HEK293T (cell line): ENCODE measurements at places on chromosomes 2 and 18.
A peak's percentile ranks its signal among the peaks of the same experiment; 100 is the strongest.

GRCh38 chr2:231781798-231782726, 980 bp upstream of the PDE6D start:
- no peak for DNase-seq

DNA sequence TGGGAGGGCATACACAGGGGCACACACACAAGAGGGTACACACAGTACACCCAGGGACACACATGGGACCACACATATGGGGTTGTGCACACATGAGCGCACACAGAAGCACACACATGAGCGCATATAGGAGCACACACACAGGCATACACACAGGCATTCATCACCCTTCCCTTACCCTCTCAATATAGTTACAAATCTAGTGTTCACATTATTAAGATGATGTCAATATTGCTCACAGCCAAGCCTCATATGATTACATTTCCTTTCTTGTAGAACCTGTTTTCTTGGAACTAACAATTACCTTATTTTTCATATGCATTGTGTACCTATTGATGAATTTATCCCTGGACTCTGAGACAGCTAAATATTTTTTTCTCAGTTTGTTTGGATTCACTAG, 156.7 kb downstream of the FHOD3 start:
- no peak for DNase-seq

- no peak for DNase-seq
Measured at GRCh38 chr18:76363436-76364120, 131.5 kb downstream of the ZNF516 start.

DNA sequence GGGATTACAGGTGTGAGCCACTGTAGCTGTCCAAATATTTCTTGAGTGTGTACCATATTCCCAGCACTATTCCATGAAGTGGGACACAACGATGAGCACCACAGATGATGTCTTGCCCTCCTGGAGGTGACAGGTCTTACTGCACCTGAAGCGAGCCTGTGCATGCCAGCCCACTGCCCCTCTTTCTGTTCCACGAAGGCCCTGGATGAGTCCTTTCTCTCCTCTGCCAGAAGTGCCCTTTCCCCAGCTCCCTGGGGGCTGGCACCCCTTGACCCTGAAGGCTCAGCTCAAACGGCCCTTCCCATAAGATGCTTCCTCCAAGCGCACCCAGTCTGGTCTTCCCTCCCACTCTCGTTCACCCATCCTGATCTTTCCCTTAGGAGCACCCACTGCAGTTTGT, 5.5 kb downstream of the ATP6V1B1 start:
- DNase-seq, result no peak

DNA sequence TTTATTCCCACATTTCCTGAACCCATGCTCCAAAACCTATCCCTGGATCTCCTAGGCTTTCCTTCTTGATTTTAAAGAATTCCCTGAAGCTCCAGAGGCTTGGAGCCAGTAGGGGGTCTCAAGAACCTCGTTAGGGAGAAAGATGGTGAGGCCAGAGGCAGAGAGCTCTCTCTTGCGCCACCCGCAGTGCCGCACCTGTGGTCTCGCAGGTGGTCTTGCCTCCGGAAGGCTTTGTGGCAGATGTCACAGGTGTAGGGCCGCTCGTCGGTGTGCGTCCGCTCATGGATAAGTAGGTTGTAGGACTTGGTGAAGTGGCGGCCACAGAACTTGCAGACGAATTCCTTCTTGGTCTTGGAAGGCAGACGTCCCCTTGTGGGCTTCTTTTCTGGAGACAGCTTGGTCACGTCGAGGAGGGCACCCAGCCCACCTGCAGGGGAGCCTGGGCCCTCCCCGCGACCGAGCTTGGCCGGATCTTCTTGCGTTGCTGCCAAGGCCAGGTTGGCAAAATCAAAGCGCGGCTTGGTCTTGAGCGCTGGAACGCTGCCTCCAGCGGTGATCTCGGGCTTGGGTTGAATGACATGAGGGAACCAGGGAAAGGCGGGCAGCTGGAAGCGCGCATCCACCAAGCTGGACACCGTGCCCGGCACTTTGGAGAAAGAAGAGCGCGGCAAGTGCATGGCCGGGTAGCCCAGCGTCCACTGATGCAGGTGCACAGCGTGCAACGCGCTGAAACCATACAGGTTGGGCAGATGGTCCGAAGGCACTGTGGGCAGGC, 5.3 kb downstream of the OSR1 start:
- DNase-seq, result no peak

GRCh38 chr2:1282552-1282951, 130.7 kb upstream of the TPO start:
- no peak for DNase-seq

DNA sequence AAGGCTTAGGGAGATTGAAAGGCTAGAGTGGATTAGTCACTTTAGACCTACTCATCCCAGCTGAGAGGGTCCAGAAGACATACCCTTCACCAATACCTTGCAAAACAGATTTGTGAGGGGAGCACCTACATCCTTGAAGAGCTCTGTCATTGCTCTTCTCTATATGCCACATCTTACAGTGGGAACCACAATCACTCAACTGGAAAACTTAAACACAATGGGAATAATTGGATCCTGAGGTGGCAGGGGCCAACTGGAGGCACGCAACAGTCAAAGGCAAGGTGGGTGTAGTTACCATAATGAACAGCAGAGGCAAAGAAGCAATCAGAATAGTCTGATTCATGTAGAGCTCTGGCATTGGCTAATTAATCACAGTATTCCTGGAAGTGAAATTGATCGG, 35.4 kb downstream of the PDE1A start:
- DNase-seq, result no peak

DNA sequence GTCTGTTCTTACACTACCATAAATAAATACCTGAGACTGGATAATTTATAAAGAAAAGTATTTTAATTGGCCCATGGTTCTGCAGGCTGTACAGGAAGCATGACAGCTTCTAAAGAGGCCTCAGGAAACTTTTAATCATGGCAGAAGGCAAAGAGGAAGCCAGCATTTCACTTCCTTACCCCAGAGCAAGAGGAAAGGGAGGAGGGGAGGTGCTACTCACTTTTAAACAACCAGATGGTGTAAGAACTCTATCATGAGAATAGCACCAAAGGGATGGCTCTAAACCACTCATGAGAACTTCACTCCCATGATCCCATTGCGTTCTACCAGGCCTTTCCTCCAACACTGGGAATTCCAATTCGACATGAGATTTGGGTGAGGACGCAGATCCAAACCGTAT, 344.4 kb upstream of the SLC39A10 start:
- DNase-seq, result no peak

GRCh38 chr2:74576863-74577229, 22.3 kb downstream of the DOK1 start:
- DNase-seq, result no peak

GRCh38 chr2:181459621-181460021, 2.4 kb downstream of the ITGA4 start:
- no peak for DNase-seq

DNA sequence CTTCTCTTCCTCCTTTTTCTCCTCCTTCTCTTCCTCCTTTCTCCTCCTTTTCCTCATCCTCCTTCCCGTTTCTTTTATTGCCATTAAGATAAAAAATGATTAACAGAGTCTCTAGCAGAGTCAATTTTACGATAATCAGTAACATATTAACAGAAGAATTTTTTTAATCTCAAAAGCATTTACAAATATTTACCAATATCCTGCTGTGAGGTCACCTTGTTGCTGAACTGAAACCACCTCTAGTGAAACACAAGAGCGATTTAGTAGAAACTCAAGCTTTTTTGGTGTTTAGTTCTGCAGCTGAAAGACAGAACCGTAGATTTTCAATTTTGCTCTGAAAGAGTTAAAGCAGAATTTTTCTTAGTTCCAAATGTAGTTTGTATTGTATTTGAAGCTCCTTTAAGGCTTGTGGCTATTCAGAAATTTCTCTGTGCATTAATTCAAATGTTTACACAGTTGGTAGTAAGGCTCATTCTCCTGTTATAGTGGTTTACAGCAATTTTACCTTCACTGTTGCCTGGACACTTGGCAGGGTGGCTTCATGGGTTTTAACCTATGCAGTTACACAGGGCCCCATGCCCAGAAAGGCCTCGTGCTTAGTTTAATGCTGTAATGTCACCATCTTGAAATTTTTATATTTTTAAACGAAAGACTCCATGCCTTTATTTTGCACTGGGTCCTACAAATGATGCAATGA, 1106.6 kb upstream of the FAM98A start:
- no peak for DNase-seq

DNA sequence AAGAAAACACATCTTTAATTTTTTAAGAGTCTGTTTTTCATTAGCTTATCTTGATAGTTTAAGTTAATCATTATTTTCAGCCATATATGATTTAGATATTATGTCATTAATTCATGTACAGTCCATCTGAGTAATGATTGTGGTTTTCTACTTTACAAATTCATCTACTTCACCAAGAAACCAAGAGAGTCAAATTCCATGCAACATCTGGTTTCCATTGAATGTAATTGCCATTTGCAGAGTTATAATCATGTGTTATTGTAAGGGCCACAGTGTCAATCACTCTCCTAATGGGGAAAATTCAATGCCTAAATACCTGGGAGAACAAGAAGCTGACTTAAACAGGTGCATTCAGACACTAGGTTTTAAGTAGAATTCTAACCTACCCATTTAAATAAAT, 217.2 kb upstream of the OSR1 start:
- no peak for DNase-seq

DNA sequence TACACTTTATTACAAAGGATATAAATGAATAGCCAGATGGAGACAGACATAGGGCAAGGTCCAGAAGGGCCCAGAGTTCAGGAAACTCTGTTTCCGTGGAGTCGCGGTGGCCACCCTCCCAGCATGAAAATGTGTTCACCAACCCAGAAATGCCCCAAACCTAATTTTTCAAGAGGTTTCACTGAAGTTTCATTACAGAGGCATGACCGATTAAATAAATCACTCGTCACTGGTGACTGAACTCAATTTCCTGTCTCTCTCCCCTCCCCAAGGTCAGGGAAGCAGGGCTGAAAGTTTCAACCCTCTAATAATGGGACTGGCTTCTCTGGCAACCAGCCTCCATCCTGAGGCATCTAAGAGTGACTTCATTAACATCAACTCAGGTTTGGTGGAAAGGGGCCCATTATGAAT, 22.4 kb downstream of the USP40 start:
- DNase-seq, result no peak

GRCh38 chr18:47415881-47416280, 164.4 kb upstream of the SKOR2 start:
- no peak for DNase-seq

GRCh38 chr18:22544626-22545025, 126.9 kb upstream of the CTAGE1 start:
- DNase-seq, result no peak

DNA sequence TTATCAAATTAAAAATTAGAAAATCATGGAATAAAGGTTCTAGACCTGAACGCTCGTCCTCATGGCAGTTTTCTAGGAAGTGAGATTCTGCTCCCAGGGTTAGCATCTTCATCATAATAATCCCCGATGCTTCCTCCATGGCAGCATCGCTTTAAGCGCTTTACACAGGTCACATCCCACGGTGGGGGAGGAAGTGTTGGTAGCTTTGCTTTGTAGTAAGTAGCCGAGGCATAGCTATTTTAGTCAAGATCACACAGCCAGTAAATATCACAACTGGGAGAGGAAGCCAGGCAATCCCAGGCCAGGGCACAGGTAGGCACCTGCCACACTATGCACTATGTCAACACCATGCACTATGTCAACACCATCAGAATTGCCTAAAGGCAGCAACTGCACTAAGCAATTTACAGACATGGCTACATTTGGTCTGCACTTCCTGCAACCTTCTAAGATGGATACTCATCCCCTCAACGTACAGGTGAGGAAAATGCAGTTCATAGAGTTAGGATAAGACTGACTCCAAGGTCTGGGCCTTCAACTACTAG, 205.5 kb downstream of the FBXO15 start:
- no peak for DNase-seq

- DNase-seq, result no peak
Measured at GRCh38 chr2:45755585-45756335, 104.3 kb downstream of the PRKCE start.

GRCh38 chr2:101125808-101126207, 25.4 kb downstream of the TBC1D8 start:
- no peak for DNase-seq

GRCh38 chr2:44371445-44371844, 9.7 kb downstream of the CAMKMT start:
- DNase-seq, result no peak

GRCh38 chr2:46469116-46469515, 10.2 kb upstream of the TMEM247 start:
- no peak for DNase-seq

DNA sequence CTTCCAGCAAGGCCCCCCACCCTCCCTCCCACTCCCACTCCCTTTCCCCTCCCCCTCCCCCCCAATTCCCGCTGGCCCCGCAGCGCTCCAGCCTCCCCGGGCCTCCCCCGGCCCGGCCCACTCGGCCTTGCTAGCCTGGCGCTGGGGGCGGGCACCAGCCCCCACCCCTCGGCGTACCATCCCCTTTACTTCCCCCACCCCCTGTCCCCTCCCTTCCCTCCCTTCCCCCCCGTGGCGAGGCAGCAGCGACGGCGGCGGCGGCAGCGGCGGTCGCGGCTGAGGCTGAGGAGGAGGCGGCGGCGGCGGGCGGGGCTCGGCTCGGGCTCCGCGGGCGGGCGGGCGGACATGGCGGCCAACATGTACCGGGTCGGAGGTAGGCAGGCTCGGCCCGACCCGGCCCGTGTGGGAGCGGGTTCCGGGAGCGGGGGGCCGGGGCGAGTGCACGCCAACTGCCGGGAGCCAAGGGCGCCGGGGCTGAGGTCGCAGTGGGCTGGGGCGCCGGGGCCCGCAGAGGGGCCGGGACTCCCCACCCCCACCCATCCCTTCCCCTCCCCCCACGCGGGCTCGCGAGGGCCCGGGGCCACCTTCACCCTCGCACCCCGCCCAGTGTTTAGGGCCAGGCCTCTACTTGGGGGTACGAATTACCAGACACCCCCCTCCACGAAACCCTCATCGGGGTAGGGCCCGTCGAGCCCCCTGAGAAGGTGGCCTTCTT, at the start of gene MTA3:
Gene MTA3 (plus strand): TSS at position 232 of the 715 bp plus-strand sequence. CDS start 114 bp downstream, at position 346.
- peak; percentile 67 for DNase-seq

DNA sequence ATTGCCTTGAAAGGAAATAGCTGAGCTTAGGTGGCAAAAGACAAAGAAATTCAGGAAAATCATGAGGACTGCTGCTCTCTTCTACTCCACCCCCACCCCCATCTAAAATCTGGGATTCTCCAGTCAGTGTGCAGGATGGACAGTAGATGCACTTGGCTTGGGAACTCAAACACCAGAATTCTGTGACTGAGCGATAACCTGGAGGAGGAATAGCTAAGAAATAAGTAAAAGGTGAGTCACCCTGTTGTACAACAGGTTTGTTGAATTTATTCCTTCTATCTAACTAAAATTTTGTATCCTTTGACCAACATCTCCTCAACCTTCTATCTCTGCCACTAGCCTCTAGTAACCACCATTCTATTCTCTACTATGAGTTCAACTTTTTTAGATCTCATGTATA, 1029.9 kb upstream of the ACVR2A start:
- DNase-seq, result no peak

- DNase-seq, result no peak
Measured at GRCh38 chr2:231905026-231905425, 21.2 kb downstream of the NPPC start.
